CD4-positive, alpha-beta T cell (primary cell): ENCODE measurements at places on chromosomes 2 and 18. TPM values are rescaled to one million over a fixed set of nuclear protein-coding genes. Genes with fewer than 3 reads are reported as not detected.

YPEL5 gene
- 972 TPM for total RNA-seq

CHAC2 gene
- total RNA-seq: 0.47 TPM

POLR1B gene
- 9.2 TPM for total RNA-seq

COA5 gene
- 30.1 TPM for total RNA-seq

DNA sequence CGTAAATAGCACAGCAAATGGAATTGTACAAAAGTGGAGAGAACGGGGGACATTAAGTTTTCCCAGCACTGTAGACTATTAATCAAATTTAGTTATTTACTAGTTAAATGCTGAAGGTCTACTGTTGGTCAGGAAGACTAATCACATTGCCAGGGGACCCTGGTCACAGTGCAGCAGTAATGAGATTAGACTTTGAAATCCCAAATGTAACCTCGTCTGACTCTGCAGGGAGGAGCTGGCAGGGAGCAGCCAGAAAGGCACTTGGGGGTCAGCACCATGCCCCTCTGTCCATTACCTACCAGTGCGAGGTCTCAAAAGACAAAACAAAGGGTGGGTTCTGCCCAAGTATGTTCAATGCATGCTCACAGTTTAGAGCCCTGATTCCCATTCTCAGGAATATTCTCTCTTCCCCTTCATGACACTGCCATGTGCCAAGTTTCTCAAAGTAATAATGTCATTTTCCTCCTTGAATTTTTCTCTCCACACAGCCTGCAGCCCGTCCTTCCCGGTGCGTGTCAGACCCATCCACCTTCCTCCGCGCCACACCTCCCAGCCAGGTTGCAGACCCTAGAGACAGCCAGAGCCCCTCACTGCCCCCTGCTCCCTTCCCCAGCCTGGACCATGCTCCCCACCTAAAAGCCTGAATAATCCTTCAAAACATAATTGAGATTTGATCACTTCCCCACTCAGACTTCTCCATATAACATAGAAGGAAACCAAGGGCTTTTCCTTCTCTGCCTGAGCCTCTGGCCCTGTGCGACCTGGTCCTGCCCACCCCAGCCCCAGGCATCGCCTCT, 52.5 kb downstream of the TMEM18 start:
- no peak overlapping the region for H3K27ac ChIP-seq
- no peak overlapping the region for H3K4me3 ChIP-seq
- no peaks in the 10 kb centered on the region for H3K27me3 ChIP-seq
- no peak for DNase-seq
- no peaks in the 10 kb centered on the region for H3K36me3 ChIP-seq

DNA sequence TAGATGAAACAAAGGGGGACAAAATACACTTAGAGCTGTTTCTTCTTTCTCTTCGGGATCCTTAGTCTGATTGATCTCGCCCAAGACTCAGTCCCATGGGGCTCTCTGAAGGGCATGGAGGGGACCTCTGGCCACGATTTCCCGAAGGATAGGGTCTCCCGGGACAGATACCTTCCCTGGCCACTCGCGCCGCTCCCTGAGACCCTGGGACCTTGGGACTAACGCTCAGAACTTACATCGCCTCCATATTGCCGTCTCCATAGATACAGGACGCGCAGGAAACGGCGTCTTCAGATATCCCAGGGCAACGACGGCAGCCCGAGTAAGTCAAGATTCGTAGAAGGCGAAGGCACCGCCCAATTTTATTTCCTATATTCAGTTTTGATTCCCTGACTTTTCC, at the start of gene CFAP65:
Gene CFAP65, minus strand, starts transcription at position 265 of the 400 bp plus-strand sequence. CDS start 2,468 bp downstream, outside the sequence.
- no peak for DNase-seq
- no peaks in the 10 kb centered on the region for H3K36me3 ChIP-seq
- H3K27me3 ChIP-seq: peaks cover 41% of the 10 kb centered on the region
- peaks cover 5% of the 10 kb centered on the region for H3K4me1 ChIP-seq
- no peak within 1 kb of the TSS for H3K27ac ChIP-seq

DNA sequence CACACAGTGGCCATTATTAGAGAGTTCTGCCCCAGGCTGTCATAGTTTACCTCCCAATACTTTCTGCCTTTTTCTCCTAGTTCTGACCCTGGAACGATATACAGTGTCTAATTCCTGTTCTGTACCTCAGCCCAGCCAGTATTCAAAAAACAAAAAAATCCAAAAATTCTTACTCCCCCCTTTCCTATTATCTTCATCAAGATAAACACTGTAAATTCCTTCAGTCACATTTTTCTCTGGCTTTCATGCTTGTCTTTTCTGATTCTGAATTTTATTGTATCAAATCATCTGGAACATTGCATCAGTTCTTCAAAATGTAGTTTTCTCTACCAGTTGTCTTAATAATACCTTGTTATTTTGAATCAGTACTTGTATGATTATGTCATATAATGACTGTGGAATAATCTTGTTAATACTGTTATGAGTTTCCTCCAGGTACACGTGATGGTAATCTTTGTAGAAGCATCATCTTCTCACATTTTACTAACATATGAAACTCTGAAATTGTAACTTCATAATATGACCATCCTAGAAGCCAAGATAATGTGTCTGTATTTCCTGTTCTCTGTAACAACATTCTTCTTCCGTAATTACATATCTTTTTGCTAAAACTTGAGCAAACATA, 79.0 kb upstream of the NOSTRIN start:
- H3K27me3 ChIP-seq: no peaks in the 10 kb centered on the region
- no peak overlapping the region for H3K4me3 ChIP-seq
- H3K36me3 ChIP-seq: peaks cover 3% of the 10 kb centered on the region

DNA sequence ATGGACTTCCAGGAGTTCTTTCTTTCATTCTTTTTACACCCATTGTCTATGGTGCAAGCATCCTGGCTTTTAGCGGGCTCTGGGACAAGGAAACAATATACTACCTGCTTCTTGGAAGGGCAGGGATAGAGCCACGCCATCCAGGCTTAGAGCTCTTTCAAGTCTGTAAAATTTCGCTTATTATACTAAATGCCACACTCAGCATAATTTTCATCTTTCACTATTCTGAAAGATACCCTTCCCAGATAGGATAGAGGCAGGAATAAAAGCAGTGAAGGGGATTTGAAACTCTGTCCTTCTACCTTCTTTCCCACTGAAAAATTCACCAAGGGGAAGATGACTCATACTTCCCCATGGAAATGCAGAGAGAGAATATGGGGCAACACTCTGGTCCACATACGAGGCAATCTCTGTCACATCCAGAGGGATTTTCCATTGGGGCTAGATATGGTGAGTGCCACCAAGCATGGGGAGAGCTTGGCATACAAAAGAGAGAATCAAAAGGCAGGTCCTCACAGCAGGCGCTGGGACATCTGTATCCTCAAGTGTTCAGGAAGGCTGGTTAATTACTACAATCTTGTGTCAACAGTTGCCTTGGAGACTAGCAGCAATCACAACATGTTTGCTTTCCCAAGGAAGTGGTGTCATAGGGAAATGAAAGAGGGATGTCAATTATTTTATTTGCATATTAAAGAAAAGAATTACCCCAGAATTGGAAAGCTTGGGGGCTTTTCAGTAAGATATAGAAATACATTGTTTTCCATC, 127.6 kb downstream of the TDRD15 start:
- no peaks in the 10 kb centered on the region for H3K36me3 ChIP-seq
- no peaks in the 10 kb centered on the region for H3K4me1 ChIP-seq
- H3K27ac ChIP-seq: no peak overlapping the region
- no peak for DNase-seq
- no peaks in the 10 kb centered on the region for H3K27me3 ChIP-seq

- H3K36me3 ChIP-seq: no peaks in the 10 kb centered on the region
- DNase-seq: no peak
- H3K4me1 ChIP-seq: no peaks in the 10 kb centered on the region
- H3K4me3 ChIP-seq: no peak overlapping the region
Observed at GRCh38 chr2:188627471-188627870, 335.8 kb downstream of the GULP1 start.

- H3K27ac ChIP-seq: no peak overlapping the region
- H3K4me1 ChIP-seq: no peaks in the 10 kb centered on the region
- DNase-seq: no peak
- no peak overlapping the region for H3K4me3 ChIP-seq
Observed at GRCh38 chr2:152508446-152508845, 173.5 kb downstream of the FMNL2 start.

DNA sequence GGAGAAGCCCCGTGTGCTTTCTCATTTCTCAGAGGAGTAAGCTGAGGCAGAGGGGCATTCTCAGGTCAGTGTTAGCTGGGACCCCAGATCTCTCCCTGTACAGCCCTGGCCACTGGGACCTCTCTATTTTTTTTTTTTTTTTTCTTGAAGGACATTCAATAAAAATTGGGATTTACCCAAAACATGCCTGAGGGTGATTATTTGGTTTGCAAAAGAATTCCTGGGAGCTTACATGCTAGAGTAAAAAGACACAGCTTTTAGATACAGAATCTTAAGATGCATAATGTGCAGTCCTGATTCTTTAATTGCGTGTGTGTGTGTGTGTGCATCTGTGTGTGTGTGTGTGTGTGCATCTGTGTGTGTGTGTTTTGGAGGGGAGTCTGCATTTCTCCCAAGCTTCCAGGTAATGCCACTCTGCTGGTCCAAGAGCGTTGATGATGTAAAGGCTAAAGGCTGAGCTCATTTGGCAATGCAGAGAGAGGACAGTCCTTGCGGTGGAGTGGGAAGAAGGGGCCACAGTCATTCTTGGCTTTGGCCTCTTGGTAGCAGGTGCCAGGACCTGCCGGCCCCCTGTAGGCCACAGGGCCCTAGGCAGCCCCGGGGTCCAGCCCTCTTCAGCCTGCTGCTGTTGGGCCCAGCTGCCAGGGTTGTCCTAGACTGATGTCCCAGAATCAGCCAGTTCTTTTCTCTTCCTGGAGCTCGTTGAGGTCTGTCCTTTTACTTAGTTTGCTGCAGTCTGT, 74.1 kb upstream of the MCFD2 start:
- peaks cover 35% of the 10 kb centered on the region for H3K4me1 ChIP-seq
- H3K27ac ChIP-seq: no peak overlapping the region
- peaks cover 67% of the 10 kb centered on the region for H3K36me3 ChIP-seq
- no peak for DNase-seq

- no peak overlapping the region for H3K27ac ChIP-seq
- H3K4me3 ChIP-seq: no peak overlapping the region
- no peaks in the 10 kb centered on the region for H3K36me3 ChIP-seq
- no peaks in the 10 kb centered on the region for H3K27me3 ChIP-seq
- H3K4me1 ChIP-seq: no peaks in the 10 kb centered on the region
Observed at GRCh38 chr18:22013993-22014392, 155.4 kb upstream of the GATA6 start.

DNA sequence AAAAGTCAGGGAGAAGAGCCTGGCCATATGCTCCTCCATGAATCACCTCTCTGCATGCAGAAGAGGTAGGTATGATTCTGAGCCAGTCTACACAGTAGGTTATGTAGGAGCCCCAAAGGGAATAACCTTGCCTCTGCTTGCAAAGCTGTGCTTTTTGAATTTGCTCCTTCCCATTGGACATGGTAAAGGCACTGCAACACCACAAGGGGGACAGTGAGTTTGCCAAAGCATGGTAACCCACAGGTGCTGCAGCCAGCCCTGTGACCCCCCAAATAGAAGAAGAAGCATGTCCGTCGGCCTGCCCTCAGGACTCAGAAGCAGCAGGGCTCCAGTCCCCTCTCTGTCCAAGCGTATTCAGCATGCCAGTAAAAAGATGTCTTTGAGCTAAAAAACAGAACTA, 51.0 kb upstream of the BCL2L11 start:
- no peaks in the 10 kb centered on the region for H3K4me1 ChIP-seq
- DNase-seq: no peak
- no peaks in the 10 kb centered on the region for H3K27me3 ChIP-seq
- H3K36me3 ChIP-seq: no peaks in the 10 kb centered on the region

- no peak overlapping the region for H3K27ac ChIP-seq
- no peaks in the 10 kb centered on the region for H3K4me1 ChIP-seq
- no peaks in the 10 kb centered on the region for H3K36me3 ChIP-seq
- no peaks in the 10 kb centered on the region for H3K27me3 ChIP-seq
- DNase-seq: no peak
- H3K4me3 ChIP-seq: no peak overlapping the region
Observed at GRCh38 chr2:40416486-40416885, 35.4 kb downstream of the SLC8A1 start.

GRCh38 chr2:159084384-159085370, 116.2 kb downstream of the TANC1 start:
- no peak for DNase-seq
- H3K27me3 ChIP-seq: no peaks in the 10 kb centered on the region
- H3K36me3 ChIP-seq: no peaks in the 10 kb centered on the region
- H3K4me1 ChIP-seq: peaks cover 9% of the 10 kb centered on the region

DNA sequence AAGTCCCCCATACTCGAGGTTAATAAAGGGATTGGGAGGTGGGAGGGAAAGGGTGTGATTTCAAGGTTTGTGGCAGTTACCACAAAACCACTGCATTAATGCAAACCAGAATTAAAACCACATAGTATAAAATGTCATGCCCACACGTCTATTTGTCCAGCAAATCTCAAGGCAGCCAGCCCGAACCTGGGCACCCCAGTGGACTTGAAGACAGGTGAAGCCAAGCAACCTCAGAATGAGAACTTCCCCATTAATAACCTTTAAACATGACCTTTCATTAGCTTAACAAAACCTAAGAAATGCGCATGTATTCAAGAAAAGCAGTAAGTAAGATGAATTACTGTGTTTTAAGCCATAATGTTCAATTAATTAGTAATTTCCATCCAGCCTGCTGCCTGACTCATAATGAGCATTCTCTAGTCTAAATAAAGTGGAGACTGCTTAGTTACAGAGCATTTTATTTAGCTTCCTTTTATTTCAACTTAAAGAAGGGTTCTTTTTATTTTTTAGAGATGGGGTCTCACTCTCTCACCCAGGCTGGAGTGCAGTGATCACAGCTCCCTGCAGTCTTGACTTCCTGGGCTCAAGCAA, 229.6 kb downstream of the FAM210A start:
- H3K4me1 ChIP-seq: peaks cover 7% of the 10 kb centered on the region
- no peaks in the 10 kb centered on the region for H3K27me3 ChIP-seq
- no peak overlapping the region for H3K4me3 ChIP-seq
- no peak overlapping the region for H3K27ac ChIP-seq

GRCh38 chr2:152058655-152059054, 40.2 kb downstream of the CACNB4 start:
- H3K36me3 ChIP-seq: no peaks in the 10 kb centered on the region
- H3K27ac ChIP-seq: no peak overlapping the region
- DNase-seq: no peak
- no peak overlapping the region for H3K4me3 ChIP-seq
- H3K4me1 ChIP-seq: no peaks in the 10 kb centered on the region

GRCh38 chr2:196592911-196593881, 46.3 kb upstream of the CCDC150 start:
- H3K27ac ChIP-seq: no peak within 1 kb of the TSS
- DNase-seq: no peak
- no peak within 1 kb of the TSS for H3K4me3 ChIP-seq
- H3K36me3 ChIP-seq: no peaks in the 10 kb centered on the region

GRCh38 chr18:63131106-63131958, 188.2 kb downstream of the BCL2 start:
- DNase-seq: peak; percentile 52
- no peak overlapping the region for H3K4me3 ChIP-seq
- H3K27me3 ChIP-seq: no peaks in the 10 kb centered on the region

GRCh38 chr18:3110034-3110752, 97.2 kb upstream of the LPIN2 start:
- H3K27ac ChIP-seq: no peak overlapping the region
- no peak overlapping the region for H3K4me3 ChIP-seq
- H3K27me3 ChIP-seq: no peaks in the 10 kb centered on the region
- H3K36me3 ChIP-seq: no peaks in the 10 kb centered on the region
- DNase-seq: no peak
- no peaks in the 10 kb centered on the region for H3K4me1 ChIP-seq

GRCh38 chr2:8281950-8282857, 399.7 kb upstream of the ID2 start:
- H3K4me3 ChIP-seq: peak overlapping the region; percentile 48
- H3K36me3 ChIP-seq: no peaks in the 10 kb centered on the region
- H3K27ac ChIP-seq: no peak overlapping the region

- H3K27me3 ChIP-seq: no peaks in the 10 kb centered on the region
- no peaks in the 10 kb centered on the region for H3K36me3 ChIP-seq
- no peak for DNase-seq
- peaks cover 12% of the 10 kb centered on the region for H3K4me1 ChIP-seq
- H3K27ac ChIP-seq: no peak overlapping the region
Observed at GRCh38 chr2:157866202-157866601, 9.9 kb downstream of the ACVR1 start.
